Dorsolateral prefrontal cortex (tissue), 122 donors: ENCODE measurements at places on chromosomes 11 and 22. TPM values are rescaled to one million over a fixed set of nuclear protein-coding genes. Genes with fewer than 3 reads are reported as not detected.

- no peak for DNase-seq
These were observed at the start of gene TCIRG1 for GRCh38 chr11:68038718-68039525. Gene TCIRG1, plus strand, starts transcription at chr11:68039025. Its CDS starts 2,247 bp downstream, at chr11:68041272.

- no peak for DNase-seq
These were observed 21.3 kb downstream of the SIK2 start for GRCh38 chr11:111623527-111624030.

DNA sequence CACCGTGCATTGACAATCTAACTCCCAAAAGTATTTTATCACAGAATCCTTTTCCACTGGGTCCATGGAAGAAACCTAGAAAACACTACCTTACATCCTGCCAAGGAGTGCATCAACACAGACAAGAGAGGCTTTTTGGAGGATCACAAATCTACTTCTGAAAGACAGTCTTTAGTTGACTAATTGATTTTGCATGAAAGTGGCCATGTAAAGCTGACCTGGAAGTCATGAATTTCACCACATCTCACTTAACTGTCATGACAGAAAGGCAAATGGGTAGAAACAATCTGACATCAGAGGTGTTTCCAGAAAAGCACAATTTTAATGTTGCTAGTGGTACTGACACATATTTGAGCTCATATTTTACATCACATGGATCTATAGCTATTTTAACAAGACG is 101.6 kb downstream of the FAM76B start:
- no peak for DNase-seq

DNA sequence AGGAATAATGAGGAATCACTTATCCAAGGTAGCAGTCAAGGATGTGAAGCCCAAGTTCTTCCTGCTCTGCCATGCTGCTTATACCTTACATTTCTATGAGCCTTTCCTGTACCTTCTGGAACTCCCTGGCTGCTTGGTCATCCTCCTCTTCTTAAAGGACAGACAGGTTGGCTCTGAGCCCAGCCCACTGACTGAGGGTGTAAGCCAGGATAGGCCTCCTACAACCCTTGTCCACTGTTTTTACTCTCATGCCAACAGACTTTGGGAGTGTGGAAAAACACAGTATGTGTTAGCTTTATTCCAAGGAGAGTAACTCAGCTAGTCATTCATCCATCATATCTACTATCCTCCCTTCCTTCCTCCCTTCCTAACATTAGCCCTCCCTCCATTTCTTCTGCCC is 47.5 kb downstream of the IRAG1 start:
- DNase-seq = no peak

- DNase-seq = no peak
These were observed 1.5 kb upstream of the GGT1 start for GRCh38 chr22:24601217-24602104.

GRCh38 chr22:47835726-47836125 is 1073.3 kb downstream of the TBC1D22A start:
- DNase-seq = no peak

DNA sequence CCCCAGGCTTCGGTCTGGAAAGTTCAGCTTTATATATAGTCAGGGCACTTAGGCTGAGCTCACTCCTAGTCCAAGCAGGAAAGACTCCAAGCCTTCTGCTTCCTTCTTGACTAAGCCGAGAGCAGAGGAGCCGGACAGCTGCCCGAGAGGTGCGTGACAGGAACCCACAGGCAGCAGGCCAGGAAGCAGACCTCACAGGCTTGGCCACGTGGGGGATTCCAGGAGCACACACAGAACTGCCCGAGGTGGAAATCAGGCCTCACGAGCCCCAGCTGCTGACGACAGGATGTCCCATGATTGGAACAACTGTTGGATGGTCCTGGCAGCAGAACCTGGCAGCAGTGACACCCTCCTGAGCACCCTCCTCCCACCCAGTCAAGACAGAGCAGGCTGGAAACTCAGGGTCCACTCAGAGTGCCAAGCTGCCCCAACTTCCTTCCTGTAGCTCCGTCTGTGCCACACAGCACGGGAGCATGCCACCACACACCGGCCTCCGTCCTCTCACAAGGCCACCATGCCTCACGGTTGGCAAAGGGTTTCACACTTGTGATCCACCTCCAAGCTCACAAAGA is 5.4 kb downstream of the PLA2G6 start:
- DNase-seq = no peak

DNA sequence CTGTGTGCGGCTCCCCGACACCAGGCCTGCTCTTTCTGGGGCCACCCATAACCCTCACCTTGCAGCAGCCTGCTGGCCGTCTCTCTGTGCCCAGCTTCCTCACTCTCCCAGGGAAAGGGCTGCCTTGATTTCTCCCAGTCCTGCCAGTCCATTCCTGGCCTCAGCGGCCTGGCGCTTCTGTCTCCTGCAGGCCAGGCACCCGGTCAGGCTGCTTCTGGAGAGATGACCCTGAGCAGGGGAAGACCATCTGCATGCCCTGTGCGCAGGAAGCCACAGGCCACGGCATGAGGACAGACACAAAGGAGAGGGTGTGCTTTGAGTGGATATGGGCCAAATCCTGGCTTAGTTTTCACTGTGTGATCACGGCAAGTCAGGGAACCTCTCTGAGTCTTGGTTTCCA is 86.2 kb downstream of the TSPAN18 start:
- DNase-seq = no peak

DNA sequence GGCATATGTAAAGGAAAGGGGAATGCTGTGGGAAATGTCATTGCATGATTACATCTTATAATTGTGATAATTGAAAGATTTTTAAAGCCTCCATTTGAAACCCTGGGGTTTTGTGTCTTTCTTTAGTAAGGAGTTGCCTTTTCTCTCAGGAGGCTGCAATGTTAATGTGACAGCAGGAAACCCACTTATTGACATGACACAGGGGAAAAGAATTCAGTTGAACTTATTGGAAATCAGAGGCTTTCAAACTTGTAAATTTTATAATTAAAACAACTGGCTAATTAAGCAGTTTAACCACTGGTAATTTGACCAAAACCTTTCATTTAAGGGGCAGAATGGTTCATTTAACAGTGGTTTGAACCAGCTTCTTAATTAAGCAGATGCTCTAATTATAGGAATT is 31.2 kb downstream of the MRPL48 start:
- no peak for DNase-seq

- no peak for DNase-seq
These were observed 1.1 kb downstream of the EXT2 start for GRCh38 chr11:44096360-44097185.

- no peak for DNase-seq
These were observed 13.5 kb downstream of the PGA5 start for GRCh38 chr11:61254403-61255025.

GRCh38 chr11:73629907-73630306 is 16.5 kb upstream of the PLEKHB1 start:
- DNase-seq = no peak

GRCh38 chr22:24181996-24182899 is 961 bp downstream of the SUSD2 start:
- DNase-seq = no peak

ZNRD2 gene
- 43.9 TPM for total RNA-seq

MS4A12 gene
- total RNA-seq = not detected

PIWIL4 gene
- 3.4 TPM for total RNA-seq

HMOX1 gene
- 13.0 TPM for total RNA-seq
